ENCODE measurements at places on chromosomes 4 and X.

GRCh38 chr4:39525822-39526690 is 1.2 kb downstream of the UGDH start:
- no peak for DNase-seq

DNA sequence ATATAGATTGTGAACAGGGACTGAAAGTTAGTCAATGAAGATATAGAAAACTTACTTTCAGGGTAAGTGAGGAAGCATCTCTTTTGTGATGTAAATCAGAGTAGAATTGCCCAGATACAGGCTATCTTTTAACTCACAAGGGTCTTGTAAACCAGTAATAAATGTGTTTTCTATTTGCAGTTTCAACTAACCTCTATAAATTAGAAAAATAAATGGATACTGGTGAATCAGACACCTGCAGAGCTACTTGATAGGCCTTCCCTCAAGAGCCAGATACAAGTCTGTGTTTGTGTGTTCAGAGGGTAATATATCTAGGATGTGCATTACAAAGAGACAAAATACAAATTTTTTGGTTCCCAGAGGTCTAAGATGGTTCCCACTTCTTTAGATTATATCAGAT is 82.9 kb downstream of the DCLK2 start:
- no peak for DNase-seq

- DNase-seq, result no peak
Observed at GRCh38 chrX:74291577-74291963, 12.4 kb upstream of the ZCCHC13 start.

GRCh38 chr4:123014038-123014437 is 91.6 kb upstream of the NUDT6 start:
- no peak for DNase-seq

DNA sequence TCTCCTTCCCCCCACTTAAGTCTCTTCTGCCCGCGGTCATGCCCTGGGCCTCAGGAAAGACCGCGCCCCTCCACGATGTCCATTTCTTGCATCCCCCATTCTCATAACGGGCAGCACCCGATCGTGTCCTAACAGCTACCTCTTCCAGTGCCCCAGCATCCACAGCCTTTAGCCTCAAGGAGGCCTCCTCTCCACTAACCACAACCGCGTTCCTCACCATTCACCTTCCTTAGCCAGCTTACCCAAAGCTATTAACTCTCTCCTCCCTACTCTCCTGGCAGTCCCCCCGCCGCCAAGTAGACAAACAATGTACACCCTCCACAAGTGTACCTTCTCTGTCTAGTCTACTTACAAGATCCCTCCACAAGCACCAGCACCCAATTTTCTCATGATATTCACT is 58.6 kb upstream of the PAGE5 start:
- no peak for DNase-seq

- DNase-seq, result peak; percentile 78
Observed at GRCh38 chr4:7939377-7940108, at the start of gene AFAP1. Gene AFAP1 (minus strand): TSS chr4:7939861. CDS start chr4:7872078, 67,783 bp downstream.

- no peak for DNase-seq
Observed at GRCh38 chr4:150327262-150327780, 249.1 kb downstream of the DCLK2 start.

GRCh38 chr4:15794426-15794825 is 16.3 kb downstream of the CD38 start:
- no peak for DNase-seq

DNA sequence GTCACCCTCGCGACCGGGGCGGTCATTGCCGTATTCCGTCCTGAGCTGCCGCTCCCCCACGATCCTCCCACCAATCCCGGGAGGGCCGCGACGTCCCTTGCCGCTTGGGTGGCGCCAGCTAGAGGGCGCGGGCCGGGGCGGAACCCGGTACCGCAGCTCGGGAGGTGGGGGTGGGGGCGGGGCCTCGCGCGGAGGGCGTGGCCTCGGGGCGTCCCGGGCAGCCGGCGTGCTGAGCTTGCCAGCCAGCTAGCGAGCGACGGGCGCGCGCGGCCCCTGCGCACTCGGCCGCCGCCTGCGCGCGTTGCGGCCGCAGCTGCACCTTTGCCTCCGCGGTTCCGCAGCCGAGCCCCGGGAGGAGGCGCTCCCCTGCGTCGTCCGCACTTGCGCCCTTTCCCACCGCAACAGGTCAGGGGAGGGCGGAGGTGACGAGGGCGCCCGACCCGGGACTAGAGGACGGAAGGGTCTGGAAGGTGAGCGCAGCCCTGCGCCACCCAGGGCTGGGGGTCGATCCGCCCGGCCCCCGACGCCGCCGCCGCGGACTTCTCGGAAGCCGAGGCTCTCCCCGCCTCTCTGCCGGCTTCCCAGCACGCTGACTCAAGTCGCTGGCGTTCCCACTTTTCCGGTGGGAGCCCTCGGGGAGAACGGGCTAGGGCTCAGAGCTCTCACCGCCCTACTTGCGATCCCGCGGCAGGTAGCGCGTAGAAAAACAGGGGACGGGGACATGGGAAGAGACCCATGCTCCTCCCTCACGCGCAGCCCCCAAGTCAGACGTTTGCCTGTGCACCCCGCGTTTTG is at the start of gene AFF1:
Gene AFF1, plus strand, starts transcription at position 241 of the 795 bp plus-strand sequence. CDS start 13,523 bp downstream, outside the sequence.
- DNase-seq, result peak; percentile 80

DNA sequence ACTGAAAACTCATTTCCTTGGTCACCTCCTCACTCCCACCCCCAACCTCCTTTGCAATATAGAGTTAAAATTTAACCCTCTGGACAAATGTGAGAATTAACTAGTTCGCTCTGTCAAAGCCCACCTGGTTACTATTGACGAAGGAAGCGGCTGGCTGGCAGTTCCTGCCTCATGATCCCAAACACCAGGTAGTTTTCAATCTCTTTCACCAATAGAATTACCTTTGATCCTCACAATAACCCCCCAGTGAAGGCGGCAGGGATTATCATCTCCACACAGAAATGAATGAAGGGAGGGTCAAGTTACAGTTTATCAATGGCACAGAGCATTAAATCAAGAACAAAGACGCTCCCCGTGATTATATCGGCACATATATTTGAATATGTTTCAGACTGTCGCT is 65.7 kb upstream of the TTC29 start:
- DNase-seq, result no peak

DNA sequence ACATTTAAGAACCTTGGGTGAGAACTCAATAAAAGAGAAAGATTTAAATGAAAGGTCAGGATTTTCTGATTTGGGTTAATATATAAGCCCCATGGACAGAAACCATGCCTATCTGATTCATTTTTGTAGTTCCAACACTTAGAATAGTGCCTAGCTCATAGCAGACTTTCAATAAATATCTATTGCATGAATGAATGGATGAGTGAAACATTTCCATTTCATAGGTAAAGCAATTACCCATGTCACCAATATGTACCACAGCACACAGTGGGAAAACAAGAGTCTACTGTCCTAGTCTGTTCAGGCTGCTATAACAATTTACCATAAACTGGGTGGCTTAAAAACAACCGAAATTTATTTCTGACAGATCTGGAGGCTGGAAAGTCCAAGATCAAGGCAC is 63.9 kb upstream of the PTPN13 start:
- no peak for DNase-seq

DNA sequence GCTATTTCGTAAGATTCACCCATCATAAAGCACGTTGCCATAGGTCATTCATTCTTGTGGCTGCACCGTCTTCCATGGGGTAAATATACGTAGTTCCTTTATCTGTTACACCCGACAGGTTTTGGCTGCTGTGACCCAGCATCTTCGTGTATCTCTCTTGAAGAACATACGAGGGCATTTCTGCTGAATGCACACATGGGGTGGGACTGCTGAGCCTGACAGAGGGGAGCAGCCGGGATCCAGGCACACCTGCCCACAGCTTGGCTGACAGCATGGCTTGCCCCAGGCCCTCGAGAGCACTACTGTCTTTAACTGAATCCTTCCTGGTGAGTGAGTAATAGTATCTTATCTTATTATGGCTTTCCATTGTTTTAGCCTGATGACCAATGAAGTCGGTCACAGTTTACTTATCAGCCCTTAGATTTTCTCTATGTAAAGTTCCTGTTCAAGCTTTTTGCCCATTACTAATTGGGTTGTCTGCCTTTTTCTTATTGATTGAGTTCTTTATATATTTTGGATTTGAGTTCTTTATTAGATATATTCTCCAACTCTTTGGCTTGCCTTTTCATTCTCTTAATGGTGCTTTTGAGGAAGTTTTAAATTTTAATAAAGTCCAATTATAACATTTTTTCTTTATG is 45.0 kb upstream of the MXD4 start:
- DNase-seq, result no peak

GRCh38 chr4:26727844-26728243 is 132.8 kb upstream of the STIM2 start:
- no peak for DNase-seq

DNA sequence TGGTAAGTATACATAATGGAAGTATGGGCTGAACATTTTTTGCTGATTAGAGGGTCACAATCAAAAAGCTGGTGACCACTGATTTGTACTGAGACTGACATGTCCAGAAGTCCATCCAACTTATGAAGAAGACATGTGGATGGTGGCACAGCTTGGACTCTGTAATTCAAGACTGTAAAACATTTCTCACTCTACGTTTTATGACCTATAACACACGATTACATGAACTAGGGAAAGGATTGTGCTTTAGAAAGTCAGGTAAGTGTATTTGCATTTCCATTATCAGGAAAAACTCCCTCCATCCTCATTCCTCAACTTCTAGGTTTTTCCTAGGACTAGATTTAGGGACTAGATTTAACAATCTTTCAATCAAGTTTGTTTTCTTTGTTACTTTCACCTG is 30.5 kb upstream of the OCIAD2 start:
- no peak for DNase-seq

DNA sequence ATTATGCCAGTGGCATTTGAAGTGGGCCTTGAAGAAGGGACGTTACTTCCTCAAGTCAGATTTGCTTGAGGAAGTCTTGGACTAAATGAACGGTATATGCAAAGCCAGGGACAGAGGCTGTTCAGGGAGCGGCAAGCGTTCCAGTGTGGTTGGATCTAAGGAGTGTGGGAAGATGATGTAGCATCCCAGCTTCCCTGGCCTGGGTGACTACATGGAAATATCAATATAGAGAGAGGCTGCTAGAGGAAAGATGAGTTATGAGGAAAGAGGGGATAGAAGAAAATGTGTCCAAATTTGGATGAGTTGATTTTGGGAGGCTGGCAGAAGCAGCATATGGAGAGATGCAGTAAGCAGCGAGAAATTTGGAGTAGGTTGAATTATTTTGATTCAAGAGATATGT is 432.5 kb upstream of the TENM3 start:
- no peak for DNase-seq

DNA sequence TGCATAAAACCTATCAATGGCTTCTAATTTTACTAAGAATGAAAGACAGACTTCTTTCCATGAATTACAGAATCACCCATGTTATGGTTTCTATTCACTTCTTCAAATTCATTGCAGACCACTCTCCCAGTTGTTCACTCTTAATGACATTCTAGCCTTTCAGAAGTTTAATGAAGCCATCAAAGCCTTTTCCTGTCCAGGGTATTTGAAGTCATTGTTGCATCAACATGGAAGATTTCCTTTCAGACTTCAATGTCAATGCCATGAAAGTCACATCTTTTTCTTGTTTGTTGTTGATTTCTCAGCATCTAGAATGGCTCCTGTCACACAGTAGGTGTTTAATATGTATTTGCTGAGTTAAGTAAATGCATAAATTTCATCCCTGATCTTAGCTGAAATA is 48.1 kb upstream of the ARSJ start:
- no peak for DNase-seq

- no peak for DNase-seq
Observed at GRCh38 chr4:75653845-75654503, 19.2 kb downstream of the G3BP2 start.

GRCh38 chr4:138035781-138036258 is 206.3 kb downstream of the SLC7A11 start:
- DNase-seq, result no peak

GRCh38 chr4:6926681-6927478 is 17.3 kb downstream of the TBC1D14 start:
- no peak for DNase-seq

GRCh38 chr4:1863297-1864033 is 7.5 kb upstream of the LETM1 start:
- no peak for DNase-seq

GRCh38 chr4:40197879-40198689 is 1.3 kb downstream of the RHOH start:
- DNase-seq, result no peak

- DNase-seq, result no peak
Observed at GRCh38 chr4:72887152-72887551, 182.4 kb downstream of the COX18 start.
